CD4-positive, alpha-beta T cell treated with Interleukin-17A for 4 hours (primary cell): ENCODE measurements at places on chromosomes 3 and 15.

DNA sequence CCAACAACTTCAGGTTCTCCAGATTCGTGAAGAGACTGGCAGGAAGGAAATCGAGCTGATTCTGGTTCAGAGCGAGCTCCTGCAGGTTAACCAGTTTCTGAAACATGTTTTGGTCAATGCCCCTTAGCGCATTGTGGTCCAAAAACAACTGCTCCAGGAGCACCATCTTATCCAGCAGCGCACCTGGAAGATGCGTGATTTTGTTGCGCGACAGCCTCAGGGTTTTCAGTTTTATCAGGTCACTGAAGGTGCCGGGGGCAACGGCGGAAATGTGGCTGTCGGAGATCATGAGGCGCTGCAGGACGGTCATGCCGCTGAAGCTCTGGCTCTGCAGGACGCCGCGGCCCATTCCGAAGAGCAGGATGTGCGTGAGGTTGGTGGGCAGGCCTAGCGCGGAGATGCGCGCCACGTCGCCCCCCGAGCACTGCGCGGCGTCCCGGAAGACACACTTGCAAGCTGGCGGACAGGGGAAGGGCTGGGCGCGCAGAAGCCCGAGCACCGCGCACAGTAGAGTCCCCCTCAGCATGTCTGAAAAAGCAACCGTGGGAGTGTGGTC is 1.2 kb downstream of the GP5 start:
- peak; percentile 60 for DNase-seq

GRCh38 chr3:125213364-125213755 is 812 bp upstream of the SLC12A8 start:
- no peak for DNase-seq

DNA sequence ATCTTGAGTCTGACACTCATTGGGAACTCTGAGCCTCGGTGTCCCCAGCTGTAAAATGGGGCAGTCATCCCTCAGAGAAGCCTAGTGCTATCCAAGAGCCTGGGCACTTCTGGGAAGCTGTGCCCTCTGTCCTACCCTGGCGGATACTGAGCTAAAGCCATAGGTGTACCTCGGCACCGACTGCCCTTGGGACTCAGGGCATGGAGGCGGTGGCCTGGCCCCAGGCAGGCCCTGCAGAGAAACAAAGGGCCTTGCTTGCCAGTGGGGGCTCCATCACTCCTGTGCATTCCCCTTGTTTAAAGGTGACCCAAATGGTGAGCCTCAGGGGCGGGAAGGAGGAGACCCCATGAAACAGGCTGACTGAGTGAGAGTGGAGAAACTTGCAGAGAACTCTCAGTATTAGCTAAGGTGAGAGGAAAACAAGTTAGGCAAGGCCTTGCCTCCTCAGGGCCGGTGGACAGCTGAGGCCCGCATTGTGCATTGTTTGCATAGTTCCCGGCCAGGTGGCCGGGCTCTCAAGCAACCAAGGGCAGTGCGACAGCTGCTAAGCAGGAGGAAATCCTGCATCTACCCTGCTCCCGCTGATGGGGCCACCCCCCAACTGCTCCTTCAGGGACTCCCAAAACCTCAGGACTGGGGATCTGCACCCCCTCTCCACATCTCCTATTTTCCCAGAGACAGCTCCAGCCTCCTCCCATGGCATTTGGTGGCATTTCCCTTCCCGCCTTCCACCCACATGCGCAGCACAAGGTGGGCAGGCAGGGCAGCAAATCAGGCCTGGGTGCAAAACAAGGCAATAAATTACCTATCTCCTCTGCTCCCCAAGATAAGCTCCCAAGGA is 4.3 kb downstream of the PFKFB4 start:
- DNase-seq = no peak

GRCh38 chr15:31147456-31147855 is 45.9 kb upstream of the TRPM1 start:
- no peak for DNase-seq

DNA sequence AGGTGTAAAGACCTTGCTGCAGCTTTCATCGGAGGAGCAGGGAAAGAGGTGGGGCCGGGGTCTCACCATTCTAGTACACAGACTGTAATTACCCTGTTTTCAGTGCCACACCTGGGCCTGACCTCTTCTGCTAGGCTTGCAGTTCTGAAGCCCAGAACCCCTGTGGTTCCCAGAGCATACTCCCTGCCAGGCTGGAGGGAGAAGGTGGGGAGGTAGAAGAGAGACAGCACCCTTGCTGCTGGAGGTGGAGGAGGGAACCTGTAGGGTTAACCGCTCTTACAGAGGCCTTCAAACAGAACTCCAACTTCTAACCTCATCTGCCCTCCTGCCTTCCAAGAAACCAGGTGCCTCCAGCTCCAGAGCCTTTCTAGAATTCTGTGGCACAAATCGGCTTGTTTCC is 27.0 kb downstream of the PCOLCE2 start:
- no peak for DNase-seq

DNA sequence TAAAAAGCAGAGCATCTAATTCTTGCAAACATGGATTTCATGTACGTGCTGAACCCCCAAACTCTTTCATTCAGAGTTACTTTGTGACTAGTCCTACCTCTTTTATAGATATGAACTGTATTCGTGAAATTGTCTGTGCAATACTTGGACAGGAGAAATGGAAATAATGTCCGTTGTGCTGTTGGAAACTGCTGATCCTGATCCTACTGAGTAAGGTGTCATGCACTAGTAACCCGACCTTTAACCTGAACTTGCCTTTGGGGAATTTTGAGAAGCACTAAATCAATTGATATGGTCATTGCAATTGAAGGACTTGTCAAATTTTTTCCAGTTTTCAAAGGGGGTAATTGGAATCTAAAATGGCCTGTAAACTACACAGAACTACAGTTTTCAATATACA is 856.4 kb downstream of the ROBO1 start:
- no peak for DNase-seq

GRCh38 chr3:16101295-16102186 is 72.9 kb upstream of the GALNT15 start:
- DNase-seq = no peak

GRCh38 chr3:183434503-183434902 is 6.1 kb upstream of the MCF2L2 start:
- no peak for DNase-seq

GRCh38 chr15:29888646-29889045 is 66.4 kb upstream of the TJP1 start:
- no peak for DNase-seq

- no peak for DNase-seq
Measured at GRCh38 chr3:17755836-17756235, 13.4 kb upstream of the TBC1D5 start.

GRCh38 chr3:66910266-66911055 is 87.6 kb upstream of the KBTBD8 start:
- DNase-seq = no peak

- no peak for DNase-seq
Measured at GRCh38 chr3:32888739-32889138, 62.7 kb upstream of the CCR4 start.

DNA sequence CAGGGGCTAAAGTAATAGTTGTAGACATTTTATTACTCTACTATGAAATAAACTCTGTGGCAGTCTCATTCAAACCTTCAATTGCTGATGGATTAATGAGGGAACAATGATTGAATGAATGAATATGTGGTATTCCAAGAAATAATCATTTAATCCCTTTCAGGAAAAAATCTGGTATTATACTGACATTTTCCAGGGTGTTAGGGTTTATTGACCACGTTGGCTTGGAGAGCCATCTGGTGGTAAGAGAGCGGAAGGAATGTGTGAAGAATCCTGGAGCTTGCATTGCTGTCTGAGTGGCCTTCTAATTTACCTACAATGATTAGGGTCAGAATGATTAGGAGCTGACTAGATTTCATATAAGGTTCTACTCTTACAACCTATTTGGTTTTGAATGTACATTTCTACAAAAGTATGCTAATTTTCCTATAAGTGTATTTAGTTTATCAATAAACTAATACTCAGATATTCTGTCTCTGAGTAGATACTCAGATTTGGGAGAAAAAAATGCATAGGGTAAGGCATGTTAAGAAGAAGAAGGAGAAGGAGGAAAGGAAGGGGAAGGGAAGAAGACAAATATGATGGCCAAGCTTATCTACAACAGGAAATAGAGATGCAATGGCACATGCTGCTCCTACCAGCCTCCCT is 249.9 kb downstream of the ROBO1 start:
- DNase-seq = no peak
